ENCODE measurements at places on chromosomes 1 and 21.

GRCh38 chr1:160679893-160680292 is 31.7 kb downstream of the CD48 start:
- no peak for DNase-seq

DNA sequence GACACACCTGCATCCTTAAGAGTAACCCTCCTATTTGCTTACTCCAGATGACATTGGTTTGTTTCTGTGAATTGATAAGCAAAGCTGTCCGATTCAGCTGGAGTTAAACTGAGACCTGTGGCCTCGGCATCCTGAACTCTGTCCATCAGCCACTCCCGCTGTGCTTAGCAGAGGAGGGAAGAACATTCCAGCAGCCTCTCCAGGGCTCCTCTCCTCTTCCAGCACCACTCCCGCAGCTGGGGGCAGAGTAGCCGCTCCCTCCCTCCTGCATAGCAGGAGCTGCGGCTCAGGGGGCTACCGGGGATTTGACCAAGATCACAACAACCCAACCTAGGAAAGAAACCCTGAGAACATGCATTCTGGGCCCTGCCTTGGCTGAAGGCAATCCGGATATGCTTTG is 8.8 kb downstream of the LRRC38 start:
- DNase-seq: no peak

DNA sequence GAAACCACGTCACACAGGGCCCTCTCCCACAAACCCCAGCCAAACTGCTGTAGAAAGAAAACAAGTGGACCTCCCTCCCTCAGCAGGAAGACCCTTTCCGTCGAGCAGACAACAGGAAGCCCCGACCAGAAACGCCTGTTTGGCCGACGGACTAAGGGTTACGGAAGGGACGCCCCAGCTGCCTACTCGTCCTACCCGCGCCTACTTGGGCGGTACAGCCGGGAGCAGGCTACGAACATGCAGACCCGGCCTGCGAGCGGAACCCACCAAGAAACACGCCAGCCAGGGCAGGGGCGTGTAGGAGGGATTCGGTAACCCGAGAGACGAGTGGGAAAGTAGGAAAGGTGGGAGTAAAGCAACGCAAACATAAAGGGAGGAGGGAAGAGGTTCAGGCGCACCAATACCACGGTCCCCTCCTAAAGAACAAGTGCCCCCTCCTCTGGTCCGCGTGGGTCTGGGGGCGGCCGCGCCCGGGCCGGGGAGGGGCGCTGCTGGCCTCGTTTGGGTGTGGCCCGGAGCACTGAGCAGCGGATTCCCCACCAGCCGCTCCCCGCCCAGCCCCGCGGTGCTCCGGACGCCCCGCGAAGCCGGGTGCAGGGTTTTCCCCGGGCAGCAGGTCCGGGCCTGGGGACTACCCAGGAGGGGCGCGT is 450 bp downstream of the S100A10 start:
- no peak for DNase-seq

DNA sequence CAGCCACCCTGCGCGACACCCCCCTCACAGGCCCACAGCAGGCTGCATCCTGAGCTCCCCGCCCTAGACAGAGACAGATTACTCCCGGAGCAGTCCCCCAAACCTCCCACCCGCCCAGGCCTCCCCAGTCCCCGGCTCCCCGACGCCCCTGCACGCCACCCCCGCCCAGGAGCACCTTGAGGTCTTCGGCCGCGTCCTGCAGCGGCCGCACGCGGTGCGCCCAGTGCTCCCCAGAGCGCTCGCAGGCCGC is 731 bp downstream of the TRIM11 start:
- DNase-seq: no peak

Data from AG08395 (cell line).